ENCODE measurements at places on chromosomes 6 and 20. TPM values are rescaled to one million over a fixed set of nuclear protein-coding genes. Genes with fewer than 3 reads are reported as not detected.

C6orf141 gene
- not detected for total RNA-seq

TMC2 gene
- total RNA-seq = not detected

KIF25 gene
- total RNA-seq = not detected

EYS gene
- total RNA-seq = not detected

SLCO4A1 gene
- total RNA-seq = 41.0 TPM

OR2H2 gene
- not detected for total RNA-seq

SYNDIG1 gene
- not detected for total RNA-seq

UBD gene
- 3.2 TPM for total RNA-seq

LRRC73 gene
- 0.10 TPM for total RNA-seq

DDX43 gene
- 1.5 TPM for total RNA-seq

CAGE1 gene
- total RNA-seq = not detected

KHDC1L gene
- total RNA-seq = not detected

AVP gene
- total RNA-seq = not detected

SLC17A9 gene
- 2.5 TPM for total RNA-seq

CYP21A2 gene
- total RNA-seq = 1.0 TPM

SAMD3 gene
- total RNA-seq = 57.6 TPM

TSPYL4 gene
- total RNA-seq = 17.6 TPM

All from T-helper 1 cell treated with Interleukin-12 subunit alpha and Interleukin-12 subunit beta and Interleukin-4 antibody, amounts not matched to agents 30 ng/mL and 1 ng/mL, for 36 hours (primary cell).